ENCODE measurements at places on chromosomes 13 and 19. TPM values are rescaled to one million over a fixed set of nuclear protein-coding genes. Genes with fewer than 3 reads are reported as not detected.

SBSN gene
- total RNA-seq, result 1.1 TPM

ZNF813 gene
- 1.5 TPM for total RNA-seq

PLPPR3 gene
- total RNA-seq, result 0.27 TPM

LGALS14 gene
- not detected for total RNA-seq

CEACAM4 gene
- not detected for total RNA-seq

ZIK1 gene
- 2.3 TPM for total RNA-seq

NRTN gene
- total RNA-seq, result not detected

KLK3 gene
- not detected for total RNA-seq

NUP58 gene
- 52.0 TPM for total RNA-seq

ADGRE3 gene
- not detected for total RNA-seq

IQCN gene
- total RNA-seq, result not detected

KLK6 gene
- total RNA-seq, result 0.11 TPM

CTXN1 gene
- total RNA-seq, result 0.86 TPM

BEST2 gene
- total RNA-seq, result 0.39 TPM

FOXA3 gene
- not detected for total RNA-seq
